ENCODE measurements at places on chromosomes 2 and 18.

DNA sequence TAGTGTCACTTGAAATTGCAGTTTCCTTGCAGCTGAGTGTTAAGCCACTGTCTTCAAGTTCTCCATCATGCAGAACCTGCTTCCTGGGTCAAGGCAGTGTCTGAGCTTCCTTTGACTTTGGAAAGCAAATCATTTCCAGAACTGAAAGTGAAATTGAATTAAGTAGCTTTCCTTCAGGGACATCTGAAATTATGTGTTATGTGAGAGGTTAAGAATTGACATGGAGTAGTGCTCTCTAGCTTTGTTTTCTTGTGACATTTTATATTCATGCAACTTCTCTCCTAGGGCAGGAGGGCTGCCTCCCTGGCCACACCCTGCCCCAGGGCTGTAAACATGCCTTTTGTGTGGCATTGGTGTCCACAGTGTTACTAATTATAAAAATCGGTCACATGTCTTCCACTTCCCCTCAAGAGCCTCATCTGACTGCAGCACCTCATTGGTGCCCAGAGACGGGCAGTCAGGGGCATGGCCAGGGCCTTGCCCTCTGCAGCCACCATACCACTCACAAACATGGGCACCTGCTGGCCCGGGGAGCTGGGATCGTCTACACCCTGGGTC is 14.4 kb downstream of the RAB12 start:
- no peak for DNase-seq

- DNase-seq: no peak
Measured at GRCh38 chr2:164213916-164214315, 407.4 kb downstream of the GRB14 start.

DNA sequence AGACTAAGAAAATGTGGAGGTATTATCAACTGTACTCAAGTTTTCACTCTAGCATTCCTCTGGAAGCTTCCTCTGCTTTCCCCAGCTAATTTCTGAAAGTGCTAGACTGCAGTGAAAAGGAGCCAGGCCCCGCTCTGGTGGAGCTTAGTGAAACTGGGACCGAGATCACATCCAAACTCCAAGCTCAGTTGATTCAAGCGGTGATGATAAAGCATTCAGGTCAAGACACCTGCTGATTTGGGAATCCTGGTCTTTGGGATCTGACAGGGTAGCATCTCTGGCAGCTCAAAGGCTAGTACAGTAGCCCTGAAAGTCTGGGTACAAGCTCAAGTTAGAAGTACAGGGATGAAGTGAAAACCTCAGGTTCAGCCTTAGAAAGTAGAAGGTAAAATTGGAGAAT is 120.2 kb upstream of the CRIM1 start:
- no peak for DNase-seq

DNA sequence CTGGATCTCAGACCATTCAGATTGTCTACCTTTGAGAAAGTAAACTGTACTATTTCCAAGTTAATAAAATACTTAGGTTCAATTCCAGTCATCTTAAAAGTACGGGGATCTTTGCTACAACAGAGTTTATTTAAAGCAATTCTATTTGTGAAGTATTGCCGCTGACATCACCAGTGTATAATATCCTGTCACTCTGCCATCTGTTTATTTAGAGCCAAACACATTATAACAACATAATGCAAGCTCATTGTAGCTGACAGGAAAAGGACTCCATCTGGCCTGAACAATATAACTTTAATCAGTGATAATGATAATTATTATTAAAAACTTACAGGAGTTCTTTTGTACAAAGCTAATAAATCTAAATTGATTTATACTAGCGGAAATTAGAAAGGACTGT is 786.8 kb downstream of the ERBB4 start:
- no peak for DNase-seq

- no peak for DNase-seq
Measured at GRCh38 chr18:54251606-54252390, 17.5 kb upstream of the POLI start.

DNA sequence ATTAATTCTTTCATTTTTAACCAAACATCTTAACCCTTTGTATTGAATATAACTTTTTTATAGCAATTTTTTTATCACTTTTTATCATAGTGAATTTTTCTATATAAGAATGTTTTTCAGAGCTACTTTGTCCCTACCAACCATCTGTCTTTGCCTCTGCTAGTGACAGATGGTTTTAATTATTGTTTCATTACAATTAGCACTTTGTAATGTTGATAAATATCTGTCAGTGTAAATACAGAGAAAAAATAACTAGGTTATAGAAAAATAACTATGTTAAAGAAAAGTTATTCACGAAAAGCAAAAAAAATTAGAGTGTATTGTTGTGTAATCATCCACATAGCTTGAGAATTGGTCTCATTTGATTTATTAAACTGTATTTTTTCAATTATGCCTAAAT is 91.0 kb upstream of the CDH19 start:
- no peak for DNase-seq

DNA sequence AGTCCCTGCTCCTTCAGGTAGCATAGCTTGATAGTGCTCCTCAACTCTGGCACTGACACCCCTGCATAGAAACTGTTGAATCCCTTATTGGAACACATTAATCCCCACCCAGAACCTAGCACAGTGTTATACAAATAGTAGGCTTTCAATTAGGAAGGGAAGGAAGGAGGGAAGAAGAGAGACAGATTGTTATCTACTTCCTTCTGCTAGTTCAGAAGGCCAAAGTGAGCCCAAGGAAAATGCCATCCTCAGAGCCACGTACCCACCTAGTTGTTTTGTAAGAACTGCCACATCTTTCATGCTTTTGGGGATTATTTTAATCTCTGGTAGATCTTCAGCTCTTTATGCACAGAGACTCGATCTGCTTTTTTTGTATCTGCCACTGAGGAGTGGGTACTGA is 75.1 kb downstream of the CLHC1 start:
- no peak for DNase-seq

- no peak for DNase-seq
Measured at GRCh38 chr18:21745231-21745630, 4.6 kb downstream of the MIB1 start.

DNA sequence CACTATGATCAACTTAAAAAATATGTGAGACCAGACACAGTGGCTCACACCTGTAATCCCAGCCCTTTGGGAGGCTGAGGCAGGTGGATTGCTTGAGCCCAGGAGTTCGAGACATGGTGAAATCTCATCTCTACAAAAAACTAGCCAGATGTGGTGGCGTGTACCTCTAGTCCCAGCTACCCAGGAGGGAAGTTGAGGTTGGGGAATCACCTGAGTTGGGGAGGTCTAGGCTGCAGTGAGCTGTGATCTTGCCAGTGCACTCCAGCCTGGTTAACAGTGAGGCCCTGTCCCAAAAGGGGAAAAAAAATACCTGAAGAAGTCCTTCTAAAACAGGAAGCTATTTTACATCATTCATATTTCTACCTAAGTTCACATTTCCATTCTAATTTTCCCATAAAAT is 144.0 kb downstream of the EML6 start:
- DNase-seq: no peak

DNA sequence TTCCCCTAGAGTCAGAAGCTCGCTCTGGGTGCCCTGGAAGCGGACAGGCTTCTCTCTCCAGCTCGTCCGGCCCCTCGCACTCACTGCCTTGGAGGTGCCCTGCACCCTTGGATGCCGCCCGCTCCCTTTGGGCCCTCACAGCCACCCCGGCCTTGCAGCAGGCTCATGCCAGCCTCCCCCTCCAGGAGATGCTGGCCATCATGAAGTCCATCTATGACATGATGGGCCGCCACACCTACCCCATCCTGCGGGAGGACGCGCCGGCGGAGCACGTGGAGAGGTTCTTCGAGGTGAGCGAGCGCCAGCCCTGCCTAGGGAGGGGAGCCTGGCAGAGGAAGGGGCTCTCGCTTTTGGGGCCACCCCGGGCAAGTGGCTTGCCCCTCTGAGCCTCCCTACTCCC is 20.3 kb upstream of the FAHD2A start:
- DNase-seq: no peak

DNA sequence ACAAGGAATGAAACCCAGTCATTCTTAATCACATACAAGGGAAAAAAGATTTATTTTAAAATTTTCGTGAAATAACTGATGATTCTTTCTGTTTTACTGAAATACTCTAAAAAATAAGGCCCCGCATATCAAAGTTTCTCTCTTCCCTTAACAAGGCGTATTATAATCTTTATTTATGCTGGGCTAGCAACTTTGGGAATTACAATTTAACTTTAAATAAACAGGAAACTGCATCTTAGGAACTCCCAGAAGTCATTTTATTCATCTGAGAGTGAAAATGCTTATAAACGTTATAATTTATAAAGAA is 166.7 kb downstream of the TCF4 start:
- DNase-seq: no peak

Data from K562 (cell line).